ENCODE measurements at places on chromosomes 2 and 18.

DNA sequence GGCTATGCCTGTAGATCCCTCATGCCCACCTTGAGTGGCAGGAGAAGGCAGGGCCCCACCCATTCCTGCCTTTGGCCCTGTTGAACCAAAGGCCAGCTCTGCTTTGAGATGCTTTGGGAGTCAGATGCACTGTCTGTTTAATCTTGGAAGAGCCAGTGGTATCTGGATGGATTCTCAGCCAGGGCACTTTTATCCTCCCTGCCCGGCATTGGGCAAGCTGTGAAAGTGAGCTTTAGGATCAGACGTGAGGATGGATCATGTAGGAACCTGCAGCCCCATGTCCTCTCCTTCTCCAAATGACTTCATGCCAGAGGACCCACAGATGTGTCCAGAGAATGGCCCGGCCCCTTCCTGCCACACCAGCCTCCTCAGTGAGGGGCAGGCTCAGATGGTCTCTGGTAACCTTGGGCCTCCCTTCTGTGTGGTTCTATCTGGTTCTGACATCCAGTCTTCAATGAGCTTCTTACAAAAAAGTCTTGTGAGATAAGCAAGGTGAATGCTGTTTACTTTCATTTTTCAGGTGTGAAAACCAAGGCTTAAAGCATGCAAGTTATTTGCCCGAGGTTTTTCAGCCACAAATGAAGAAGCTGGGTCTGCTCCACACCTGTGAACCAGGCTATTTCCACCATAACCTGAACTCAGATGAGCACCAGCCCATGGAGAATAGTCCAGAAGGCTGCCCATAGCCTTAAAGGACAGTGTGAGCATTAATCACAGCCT lies 123.8 kb downstream of the KCTD1 start:
- DNase-seq: no peak

DNA sequence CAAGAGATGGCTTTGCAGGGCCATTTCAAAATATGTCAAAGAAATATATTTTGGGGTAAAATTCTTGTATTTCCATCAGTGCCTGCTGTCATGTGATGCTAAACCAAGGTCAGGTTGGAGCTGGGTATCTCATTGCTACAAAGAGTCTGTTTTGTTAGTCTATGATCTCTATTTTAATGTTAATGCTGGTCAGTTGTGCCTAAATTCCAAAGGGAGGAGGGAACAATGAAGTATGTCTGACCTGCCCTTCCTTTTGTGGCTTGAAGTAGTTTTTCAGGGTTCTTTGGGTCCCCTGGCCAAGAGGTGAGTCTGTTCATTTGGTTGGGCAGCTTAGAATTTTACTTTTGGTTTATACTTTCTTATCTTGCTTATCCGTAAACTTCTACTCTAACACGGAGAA lies 61.6 kb upstream of the DYNAP start:
- no peak for DNase-seq

GRCh38 chr2:127314193-127314988 lies 20.4 kb upstream of the ERCC3 start:
- DNase-seq: no peak

- no peak for DNase-seq
Observed at GRCh38 chr2:210517264-210517663, 39.1 kb upstream of the CPS1 start.

DNA sequence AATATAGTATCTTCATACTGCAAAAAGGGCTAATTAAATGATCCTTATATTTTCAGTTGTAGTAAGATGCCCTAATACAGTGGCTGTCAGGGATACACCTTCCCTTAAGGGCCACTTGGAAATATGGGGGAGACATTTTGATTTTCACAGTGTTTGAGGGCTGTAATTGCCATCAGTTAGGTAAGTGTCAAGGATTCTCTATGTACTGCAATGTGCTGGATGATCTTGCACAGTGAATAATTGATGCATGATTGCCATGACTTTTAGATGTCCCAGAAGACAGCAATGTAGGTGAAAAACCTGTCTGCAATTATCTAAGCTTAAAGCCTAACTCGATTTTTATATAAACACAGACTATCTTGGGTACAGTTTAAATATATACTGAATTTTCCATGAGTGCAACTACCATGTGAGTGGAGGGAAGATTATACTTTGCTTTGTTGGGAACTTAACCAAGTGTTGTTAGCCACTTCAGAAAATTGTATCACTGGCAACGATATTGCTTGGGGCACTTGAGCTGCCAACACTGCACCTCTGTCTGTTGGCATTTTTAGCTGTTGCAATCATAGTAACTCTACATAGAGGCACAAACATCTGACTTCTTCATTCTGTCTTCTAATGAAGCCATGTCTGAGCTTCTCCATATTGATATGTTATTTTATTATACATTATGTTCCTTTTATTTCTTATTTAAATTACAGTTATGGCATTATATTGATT lies 45.2 kb downstream of the MAIP1 start:
- no peak for DNase-seq

All from Right ventricle myocardium inferior (tissue), 1 donor.